Stimulated activated CD4-positive, alpha-beta T cell treated with anti-CD3 and anti-CD28 coated beads, Interleukin-2, amount 100 ng/mL, for 4 hours (primary cell): ENCODE measurements at places on chromosomes 11 and 22.

DNA sequence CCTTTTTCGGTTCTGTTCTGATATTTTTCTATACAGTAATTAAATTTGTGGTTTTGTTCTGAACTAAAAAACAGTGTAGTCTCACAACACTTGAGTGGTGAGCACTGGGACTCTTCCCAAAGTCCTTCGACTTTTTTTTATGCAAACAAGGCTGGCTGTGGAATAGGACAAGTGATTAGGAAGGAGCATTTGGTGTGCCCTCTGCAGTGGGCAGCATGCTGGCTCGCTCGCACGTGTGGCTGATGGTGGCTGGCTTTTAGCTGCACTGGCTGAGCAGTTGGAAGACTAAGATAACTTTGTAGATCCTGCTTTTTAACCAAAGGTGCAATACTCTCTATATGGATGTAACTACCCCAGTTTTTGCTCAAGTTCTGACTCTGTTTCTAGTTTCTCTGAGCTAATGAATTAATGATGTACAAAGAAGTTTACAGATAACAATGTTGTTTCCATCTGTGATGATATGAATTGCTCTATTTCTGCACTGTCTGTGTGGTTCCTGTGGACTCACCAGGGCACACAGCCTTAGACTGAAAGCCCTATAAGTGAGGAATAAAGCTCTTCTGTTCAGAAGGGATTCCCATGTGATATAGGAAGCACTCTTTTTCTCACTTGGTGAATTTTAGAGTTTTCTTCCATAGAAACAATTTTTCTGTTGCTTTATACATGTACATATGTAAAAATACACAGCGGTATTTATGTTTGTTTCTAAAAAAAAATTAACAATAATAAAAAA lies 143.1 kb upstream of the RASSF10 start:
- no peak for DNase-seq

GRCh38 chr11:115060840-115061239 lies 382.5 kb downstream of the NXPE2 start:
- no peak for DNase-seq

DNA sequence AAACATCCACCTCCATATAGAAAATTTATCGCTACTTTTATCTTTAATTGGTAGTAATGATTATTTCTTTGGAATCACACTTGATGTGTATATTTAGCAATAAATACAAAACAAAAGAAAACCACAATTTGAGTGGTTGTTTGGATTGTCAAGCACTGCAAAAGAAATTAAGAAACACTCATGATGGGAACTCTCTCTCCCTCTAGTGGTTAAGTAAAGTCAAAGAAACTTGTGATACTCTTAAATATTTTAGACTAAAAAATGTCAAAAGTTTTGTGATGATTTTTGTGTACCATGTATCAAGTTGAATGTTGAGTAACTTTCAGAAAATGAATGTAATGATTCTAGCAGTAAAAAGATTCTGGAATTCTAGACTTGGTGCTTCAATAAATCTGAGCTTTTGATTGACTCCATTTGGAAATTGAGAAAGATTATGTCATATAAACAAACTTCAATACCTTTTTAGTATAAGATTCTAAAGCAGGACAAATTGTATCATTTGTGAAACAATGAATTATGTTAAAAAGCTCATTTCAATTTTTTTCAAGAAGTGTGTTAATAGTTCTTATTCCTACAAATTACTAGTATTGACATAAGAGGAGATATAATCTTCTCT lies 20.8 kb downstream of the MUC15 start:
- no peak for DNase-seq

DNA sequence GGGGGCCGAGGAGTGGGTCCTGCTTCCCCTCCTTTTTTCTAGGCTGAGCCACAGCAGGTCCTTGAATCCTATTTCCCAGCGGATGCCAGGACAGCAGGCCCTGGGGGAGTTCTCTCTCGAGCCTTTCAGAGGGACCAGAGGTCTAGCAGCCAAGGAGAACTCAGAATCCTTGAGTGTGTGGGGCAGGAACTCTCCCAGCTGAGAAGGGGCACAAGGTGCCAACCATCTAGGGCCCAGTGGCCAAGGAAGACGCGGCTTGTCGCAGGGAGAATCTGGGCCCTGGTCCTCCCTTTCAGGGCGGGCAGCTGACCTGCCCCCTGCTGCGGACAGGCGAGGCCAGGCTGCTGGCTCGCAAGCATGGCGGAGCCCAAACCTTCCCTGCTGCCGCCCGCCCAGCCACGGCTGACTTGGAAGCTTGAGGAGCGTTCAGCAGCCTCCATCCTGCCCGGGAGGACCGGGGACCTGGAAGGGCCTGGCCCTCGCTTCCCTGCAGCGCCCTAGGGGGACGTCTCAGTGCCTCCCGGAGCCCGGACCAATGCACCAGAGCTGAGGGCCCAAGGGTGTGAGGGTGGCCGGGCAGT lies 972 bp upstream of the TSSC4 start:
- no peak for DNase-seq

DNA sequence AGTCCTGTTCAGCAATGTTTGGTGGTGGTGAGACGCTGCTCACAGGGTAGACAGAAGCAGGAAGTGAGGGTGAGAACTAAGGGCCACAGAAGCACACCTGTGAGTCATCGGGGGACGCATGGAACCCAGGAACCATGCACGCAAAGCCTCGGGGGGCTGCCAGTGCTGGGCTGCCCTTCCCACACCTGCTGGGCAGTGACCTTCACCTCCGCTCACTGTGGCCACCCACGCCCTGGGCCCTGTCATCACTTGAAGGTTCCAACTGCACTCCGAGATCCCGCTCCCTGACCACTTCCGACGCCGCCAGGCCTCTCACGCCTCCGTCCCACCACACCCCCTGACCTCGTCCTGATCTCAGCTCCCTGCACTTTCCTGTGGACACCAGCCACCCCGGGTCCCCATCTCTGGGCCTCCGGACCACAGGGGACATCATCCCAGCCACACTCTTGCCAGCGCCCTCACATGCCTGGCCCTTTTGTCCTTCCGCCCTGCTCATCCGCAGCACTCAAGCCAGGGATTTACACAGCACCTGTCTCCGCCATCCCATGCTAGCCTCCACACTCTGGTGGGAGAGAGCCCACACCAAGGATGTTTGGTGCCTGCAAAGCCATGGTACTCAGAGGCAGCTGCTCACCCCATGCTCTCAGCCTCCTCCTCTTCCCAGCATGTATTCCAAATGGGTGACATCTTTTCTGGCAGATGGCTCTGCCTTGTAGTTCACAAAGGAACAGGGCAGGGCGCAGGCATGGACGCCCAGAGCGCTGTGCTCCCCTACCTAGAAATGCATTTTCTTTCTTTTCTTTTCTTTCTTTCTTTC lies 23.1 kb upstream of the ATXN10 start:
- no peak for DNase-seq
